ENCODE measurements at places on chromosomes 1 and 21. TPM values are rescaled to one million over a fixed set of nuclear protein-coding genes. Genes with fewer than 3 reads are reported as not detected.

DNA sequence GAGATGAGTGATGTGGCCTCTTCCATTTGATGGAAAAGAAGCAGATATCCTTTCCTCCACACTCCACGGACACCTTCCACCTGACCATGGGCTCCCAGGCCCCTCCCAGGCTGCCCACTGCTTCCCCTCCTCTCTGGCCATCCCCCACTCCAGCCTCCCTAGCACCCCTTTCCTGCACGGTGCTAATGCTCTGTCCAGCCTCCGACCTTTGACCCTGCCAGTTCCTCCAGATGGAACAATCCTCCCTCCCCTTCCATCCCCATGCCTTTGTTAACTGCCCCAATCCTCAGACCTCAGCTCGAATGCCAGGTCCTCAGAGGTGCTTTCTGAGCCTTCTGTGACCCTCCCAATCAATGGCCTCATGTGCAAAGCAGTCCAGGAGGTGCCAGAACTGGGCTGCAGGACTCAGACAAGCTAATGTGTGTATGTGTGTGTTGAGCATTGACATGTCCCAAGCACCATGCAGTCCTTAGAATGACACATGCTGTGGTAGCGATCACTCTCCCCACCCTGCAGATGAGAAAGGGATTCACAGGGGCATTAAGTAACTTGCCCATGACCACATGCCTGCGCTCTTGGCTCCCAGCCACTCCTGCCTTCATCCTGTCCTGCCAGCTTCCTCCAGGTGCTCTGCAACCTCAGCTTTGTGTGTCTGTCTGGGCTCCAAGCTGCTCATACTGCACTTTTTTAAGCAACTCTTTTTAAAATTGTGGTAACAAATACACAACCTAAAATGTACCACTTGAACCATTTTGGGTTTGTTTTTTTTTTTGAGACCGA lies 63.5 kb upstream of the EDN2 start:
- no peaks in the 10 kb centered on the region for H3K4me1 ChIP-seq
- no peaks in the 10 kb centered on the region for H3K27me3 ChIP-seq
- H3K27ac ChIP-seq: no peak overlapping the region
- H3K4me3 ChIP-seq: no peak overlapping the region
- no peak for DNase-seq
- H3K36me3 ChIP-seq: peaks cover 6% of the 10 kb centered on the region

GRCh38 chr21:33940881-33941245 lies 25.3 kb upstream of the ATP5PO start:
- H3K4me3 ChIP-seq: no peak overlapping the region
- peak; percentile 19 for DNase-seq

DNA sequence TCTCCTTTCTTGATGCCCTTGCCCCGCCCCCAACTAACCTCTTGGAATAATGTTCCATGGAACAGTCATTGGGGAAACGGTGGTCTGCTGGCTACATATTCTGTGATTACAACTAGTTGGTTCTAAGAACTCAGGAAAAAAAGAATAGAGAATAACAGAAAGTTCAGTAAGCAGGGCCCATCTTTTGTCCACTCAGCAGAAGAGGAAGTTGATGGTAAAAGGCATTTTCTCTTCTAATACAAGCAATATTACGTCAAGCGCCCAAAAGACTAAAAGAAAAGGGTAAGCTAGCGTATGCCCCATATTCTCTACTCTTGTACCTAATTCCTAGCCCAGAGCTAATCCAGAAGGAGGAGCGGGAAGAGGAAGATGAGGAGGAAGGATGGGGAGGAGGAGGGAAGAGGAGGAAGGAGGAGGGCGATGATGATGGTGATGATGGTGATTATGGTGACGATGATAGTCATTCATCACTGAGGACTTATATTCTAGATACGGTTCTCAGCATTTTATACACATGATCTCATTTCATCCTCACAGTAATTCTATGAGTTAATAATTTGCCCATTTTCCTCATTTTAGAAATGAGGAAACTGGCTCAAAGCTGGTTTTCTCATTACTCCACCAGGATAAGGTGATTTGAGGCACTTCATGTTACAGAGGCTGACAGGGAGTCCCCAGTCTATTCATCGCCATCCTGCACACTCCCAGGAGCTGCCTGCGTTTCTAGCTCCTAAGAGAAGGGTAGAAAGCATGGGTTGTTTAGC lies 76.6 kb upstream of the EFHD2 start:
- H3K4me3 ChIP-seq: no peak overlapping the region
- peaks cover 35% of the 10 kb centered on the region for H3K27me3 ChIP-seq
- no peaks in the 10 kb centered on the region for H3K36me3 ChIP-seq
- no peak overlapping the region for H3K27ac ChIP-seq
- DNase-seq: no peak

GRCh38 chr1:1779320-1779675 lies 1.0 kb upstream of the NADK start:
- peaks cover 72% of the 10 kb centered on the region for H3K4me1 ChIP-seq
- DNase-seq: no peak
- H3K36me3 ChIP-seq: peaks cover 24% of the 10 kb centered on the region
- peak overlapping the region; percentile 97 for H3K27ac ChIP-seq
- no peaks in the 10 kb centered on the region for H3K27me3 ChIP-seq

GRCh38 chr1:205068457-205069040 lies 15.7 kb downstream of the TMEM81 start:
- DNase-seq: no peak
- no peaks in the 10 kb centered on the region for H3K36me3 ChIP-seq
- H3K27ac ChIP-seq: no peak overlapping the region
- H3K4me1 ChIP-seq: no peaks in the 10 kb centered on the region
- no peaks in the 10 kb centered on the region for H3K27me3 ChIP-seq

- H3K27ac ChIP-seq: no peak overlapping the region
- DNase-seq: no peak
- peaks cover 3% of the 10 kb centered on the region for H3K4me1 ChIP-seq
These were observed 5.3 kb downstream of the EDN2 start for GRCh38 chr1:41479000-41479807.

Gene GART
- total RNA-seq: 138 TPM

Gene TRIM45
- total RNA-seq: 0.44 TPM

Gene MCOLN2
- total RNA-seq: 11.4 TPM

DNA sequence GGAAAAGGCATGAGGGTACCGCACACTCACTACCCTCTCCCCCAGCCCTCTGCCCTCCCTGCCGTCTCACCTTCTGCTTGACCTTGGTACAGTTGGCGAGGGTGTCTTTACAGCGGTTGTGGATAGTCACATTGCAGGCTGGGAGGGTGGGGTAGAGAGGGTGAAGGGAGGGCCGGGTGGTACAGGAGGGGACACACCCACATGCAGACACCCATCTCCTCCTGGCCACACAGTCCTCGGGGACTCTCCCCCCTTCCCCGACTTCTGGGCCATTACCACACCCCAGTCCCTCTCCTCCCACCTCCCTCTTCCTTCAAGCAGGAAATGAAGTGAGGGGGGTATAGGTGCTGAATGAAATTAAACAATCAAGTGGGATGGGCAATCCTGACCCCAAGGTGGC lies 11.6 kb downstream of the ARHGEF2 start:
- no peak for DNase-seq
- H3K27ac ChIP-seq: peak overlapping the region; percentile 86
- H3K4me3 ChIP-seq: no peak overlapping the region
- H3K36me3 ChIP-seq: peaks cover 74% of the 10 kb centered on the region
- peaks cover 84% of the 10 kb centered on the region for H3K4me1 ChIP-seq
- H3K27me3 ChIP-seq: no peaks in the 10 kb centered on the region

Gene C1orf94
- total RNA-seq: not detected

- no peaks in the 10 kb centered on the region for H3K27me3 ChIP-seq
- DNase-seq: no peak
- no peak overlapping the region for H3K27ac ChIP-seq
- H3K4me1 ChIP-seq: no peaks in the 10 kb centered on the region
- H3K36me3 ChIP-seq: no peaks in the 10 kb centered on the region
These were observed 1134.3 kb downstream of the NCAM2 start for GRCh38 chr21:22132358-22133071.

Gene NR5A2
- not detected for total RNA-seq

Gene KLHDC9
- 0.91 TPM for total RNA-seq

- no peaks in the 10 kb centered on the region for H3K36me3 ChIP-seq
- peaks cover 2% of the 10 kb centered on the region for H3K27me3 ChIP-seq
- H3K4me1 ChIP-seq: peaks cover 2% of the 10 kb centered on the region
- H3K27ac ChIP-seq: no peak overlapping the region
These were observed 70.9 kb upstream of the POU3F1 start for GRCh38 chr1:38117444-38117887.

DNA sequence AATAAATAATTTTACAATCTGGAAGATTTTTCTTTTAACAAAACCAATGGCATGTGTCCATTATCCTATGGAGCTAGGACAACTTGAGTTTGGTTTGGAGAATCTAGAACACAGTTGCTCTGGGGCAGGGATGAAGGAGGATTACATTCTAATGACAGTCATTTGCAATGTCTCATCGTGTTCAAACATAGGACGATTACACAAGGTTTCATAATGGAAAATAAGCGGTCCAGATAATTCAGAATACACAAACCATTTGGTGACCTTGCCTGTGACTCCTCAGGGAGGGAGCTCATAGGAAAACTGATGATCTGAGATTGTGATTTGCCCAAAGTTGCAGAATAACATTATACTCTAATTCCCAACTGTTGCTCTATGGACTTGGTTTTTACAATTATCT lies 27.6 kb upstream of the RGL1 start:
- no peaks in the 10 kb centered on the region for H3K36me3 ChIP-seq
- no peak for DNase-seq
- no peak overlapping the region for H3K27ac ChIP-seq
- no peak overlapping the region for H3K4me3 ChIP-seq

DNA sequence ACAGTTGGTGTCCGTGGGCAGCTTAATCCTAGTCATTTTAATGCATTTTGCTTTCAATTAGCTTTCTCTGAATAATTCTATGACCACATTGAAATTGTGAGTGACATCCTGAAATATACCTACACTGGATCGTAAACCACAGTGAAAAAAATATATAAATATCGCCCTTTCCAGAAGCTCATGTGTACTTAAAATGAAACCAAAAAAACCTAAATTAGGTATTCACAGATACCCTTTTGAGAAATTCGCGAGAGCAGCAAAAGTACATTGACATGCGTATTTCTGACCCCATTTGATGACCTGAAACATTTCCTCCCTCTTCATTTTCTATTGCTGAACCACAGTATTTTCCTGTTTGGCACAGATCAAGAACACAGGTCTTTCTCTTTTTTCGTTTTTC lies 253.8 kb downstream of the LTN1 start:
- H3K27ac ChIP-seq: no peak overlapping the region
- H3K4me1 ChIP-seq: peaks cover 3% of the 10 kb centered on the region
- no peak for DNase-seq
- no peaks in the 10 kb centered on the region for H3K36me3 ChIP-seq

- no peak overlapping the region for H3K27ac ChIP-seq
- H3K27me3 ChIP-seq: peaks cover 24% of the 10 kb centered on the region
- H3K4me3 ChIP-seq: no peak overlapping the region
- no peak for DNase-seq
- peaks cover 3% of the 10 kb centered on the region for H3K4me1 ChIP-seq
These were observed 73.4 kb upstream of the MCOLN3 start for GRCh38 chr1:85121744-85122143.

DNA sequence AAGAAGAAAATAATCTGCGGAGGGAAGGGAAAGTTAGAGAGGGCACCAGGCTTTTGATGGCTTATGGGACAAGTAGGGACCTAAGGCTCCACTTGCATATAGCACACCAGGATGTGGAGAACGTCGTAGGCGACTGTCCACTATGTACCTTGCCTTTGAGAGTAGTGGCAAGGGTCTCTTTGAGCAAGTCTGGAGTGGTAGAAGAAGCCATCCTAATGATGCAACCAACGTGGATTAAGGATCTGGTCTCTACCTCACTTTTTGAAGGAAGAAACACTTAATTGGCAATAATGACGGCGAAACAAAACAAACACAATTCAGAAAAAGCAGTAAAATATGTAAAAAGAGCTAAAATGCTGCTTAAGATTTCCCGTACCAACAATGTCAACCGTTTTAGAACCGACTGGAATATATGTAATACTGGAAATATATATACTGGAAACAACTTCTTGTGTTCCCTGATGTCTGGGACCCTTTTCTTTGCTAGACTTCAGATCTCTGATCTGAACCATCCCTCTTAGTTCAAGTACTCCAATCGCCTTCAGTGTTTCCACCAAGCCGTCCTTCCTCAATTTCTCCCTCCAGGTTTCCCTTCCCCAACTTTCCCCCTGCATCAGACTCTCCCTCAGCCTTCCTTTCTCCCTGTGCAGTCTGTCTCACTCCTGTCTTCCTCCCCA lies 821 bp upstream of the KHDRBS1 start:
- no peaks in the 10 kb centered on the region for H3K27me3 ChIP-seq
- peaks cover 28% of the 10 kb centered on the region for H3K36me3 ChIP-seq
- DNase-seq: no peak
- peaks cover 33% of the 10 kb centered on the region for H3K4me1 ChIP-seq

Gene CDC20
- total RNA-seq: 232 TPM

GRCh38 chr1:243251539-243251938 lies 3.5 kb downstream of the CEP170 start:
- H3K27me3 ChIP-seq: no peaks in the 10 kb centered on the region
- H3K4me1 ChIP-seq: peaks cover 19% of the 10 kb centered on the region
- H3K4me3 ChIP-seq: no peak overlapping the region
- no peak overlapping the region for H3K27ac ChIP-seq
- H3K36me3 ChIP-seq: peaks cover 6% of the 10 kb centered on the region

DNA sequence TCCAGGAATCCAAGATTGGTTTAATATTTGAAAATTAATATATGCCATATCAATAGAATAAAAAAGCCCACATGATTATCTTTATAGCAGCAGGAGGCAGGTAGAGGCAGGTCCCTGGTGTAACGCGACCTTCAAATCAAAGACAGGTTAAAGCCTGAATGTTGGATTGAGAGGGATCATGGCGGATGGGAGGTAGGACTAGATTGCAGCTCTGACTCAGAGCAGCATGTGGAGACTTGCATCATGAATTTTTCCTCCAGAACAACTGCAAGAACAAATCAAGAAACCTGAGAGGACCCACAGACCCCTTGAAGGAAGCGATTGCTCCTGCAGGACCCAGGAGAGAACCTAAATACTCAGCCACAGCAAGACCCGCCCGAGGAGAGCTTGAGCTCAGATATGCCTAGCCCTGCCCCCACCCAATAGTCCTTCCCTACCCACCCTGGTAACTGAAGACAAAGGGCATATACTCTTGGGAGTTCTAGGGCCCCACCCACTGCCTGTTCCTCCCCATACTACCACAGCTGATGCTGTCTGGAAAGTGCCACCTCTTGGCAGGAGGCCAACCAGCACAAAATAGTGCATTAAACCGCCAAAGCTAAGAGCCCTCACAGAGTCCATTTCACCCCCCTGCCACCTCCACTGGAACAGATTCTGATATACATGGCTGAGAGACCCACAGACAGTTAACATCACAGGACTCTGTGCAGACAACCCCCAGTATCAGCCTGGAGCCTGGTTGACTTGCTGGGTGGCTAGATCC lies 19.5 kb downstream of the S100B start:
- H3K4me1 ChIP-seq: peaks cover 12% of the 10 kb centered on the region
- DNase-seq: peak; percentile 13
- no peak overlapping the region for H3K27ac ChIP-seq
- H3K4me3 ChIP-seq: no peak overlapping the region
- H3K36me3 ChIP-seq: peaks cover 62% of the 10 kb centered on the region

DNA sequence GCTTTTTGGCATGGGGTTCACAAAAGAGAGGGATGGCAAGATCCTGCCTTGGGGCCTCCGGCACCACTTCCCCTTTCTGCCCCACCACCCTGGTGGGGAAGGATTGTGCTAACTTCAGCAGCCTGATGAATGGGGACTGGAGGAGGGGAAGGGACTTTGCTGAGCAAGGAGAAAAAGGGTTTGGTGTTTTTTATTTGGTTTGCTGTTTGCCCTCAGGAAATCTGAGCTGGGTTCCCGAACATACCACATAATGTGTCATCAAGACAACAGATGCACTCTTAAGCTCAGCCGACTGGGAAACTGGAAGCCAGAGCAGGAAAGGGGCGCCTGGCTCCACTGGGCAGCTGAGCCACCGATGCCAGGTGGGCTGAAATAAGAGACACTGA lies 19.8 kb downstream of the OLFML2B start:
- no peak overlapping the region for H3K27ac ChIP-seq
- no peaks in the 10 kb centered on the region for H3K36me3 ChIP-seq
- no peaks in the 10 kb centered on the region for H3K27me3 ChIP-seq
- DNase-seq: no peak
